ENCODE measurements at places on chromosomes 4 and X. TPM values are rescaled to one million over a fixed set of nuclear protein-coding genes. Genes with fewer than 3 reads are reported as not detected.
A peak's percentile ranks its signal among the peaks of the same experiment; 100 is the strongest.

Gene NSUN7
- 0.55 TPM for total RNA-seq

DNA sequence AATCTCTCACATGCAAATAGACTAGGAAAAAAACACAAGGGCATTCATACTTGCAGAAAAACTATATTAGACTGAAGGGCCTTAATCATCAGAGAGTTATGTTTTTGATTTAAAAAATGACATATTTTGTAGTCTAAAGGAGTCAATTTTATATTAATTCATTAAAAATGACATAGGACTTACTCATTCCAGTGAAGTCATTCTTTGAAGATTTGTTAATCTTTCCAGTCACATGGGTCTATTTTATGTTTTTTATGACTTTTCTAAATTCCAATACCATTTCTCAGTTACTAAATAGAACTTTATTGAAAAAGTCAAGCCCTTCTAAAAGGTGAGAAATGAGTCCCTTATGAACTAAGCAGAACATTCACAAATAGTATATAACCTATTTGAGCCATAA is 743.8 kb upstream of the INTU start:
- DNase-seq: no peak

GRCh38 chr4:88705805-88706492 is 8.3 kb upstream of the NAP1L5 start:
- DNase-seq: no peak

DNA sequence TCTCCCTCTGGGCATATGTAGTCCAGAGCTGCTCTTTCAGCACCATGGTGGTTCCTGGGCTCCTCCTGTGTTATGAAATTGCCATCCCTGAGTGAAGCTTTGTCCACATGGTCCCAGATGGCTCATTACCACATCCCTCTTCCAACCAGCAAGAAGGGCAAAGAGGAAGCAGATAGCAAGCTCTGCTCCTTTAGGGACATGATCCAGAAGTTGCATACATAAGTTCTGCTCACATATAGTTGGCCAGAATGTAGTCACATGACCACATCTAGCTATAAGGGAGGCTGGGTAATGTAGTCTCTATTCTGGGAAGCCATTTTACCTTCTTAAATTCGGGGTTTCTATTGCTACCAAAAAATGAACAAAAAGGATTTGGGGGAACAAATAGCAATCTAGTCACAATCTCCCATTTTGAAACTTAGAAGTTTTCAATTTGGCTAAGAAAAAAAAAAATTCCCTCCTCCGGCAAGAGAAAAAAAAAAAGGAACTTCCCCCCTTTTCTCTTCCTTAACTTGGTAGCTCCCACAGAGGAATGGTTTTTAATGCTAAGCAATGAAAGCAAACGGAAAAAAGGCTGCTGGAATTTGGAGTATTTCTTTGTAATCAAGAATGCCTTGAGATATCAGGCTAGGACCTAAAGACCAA is 88.2 kb upstream of the USP9X start:
- no peak for DNase-seq

- DNase-seq: no peak
Observed at GRCh38 chr4:76748649-76749048, 149.3 kb downstream of the SOWAHB start.

GRCh38 chr4:90112715-90113114 is 14.5 kb upstream of the CCSER1 start:
- no peak for DNase-seq

Gene PPP4R3C
- not detected for total RNA-seq

GRCh38 chr4:101169044-101170014 is 178.0 kb downstream of the PPP3CA start:
- peak; percentile 77 for DNase-seq

DNA sequence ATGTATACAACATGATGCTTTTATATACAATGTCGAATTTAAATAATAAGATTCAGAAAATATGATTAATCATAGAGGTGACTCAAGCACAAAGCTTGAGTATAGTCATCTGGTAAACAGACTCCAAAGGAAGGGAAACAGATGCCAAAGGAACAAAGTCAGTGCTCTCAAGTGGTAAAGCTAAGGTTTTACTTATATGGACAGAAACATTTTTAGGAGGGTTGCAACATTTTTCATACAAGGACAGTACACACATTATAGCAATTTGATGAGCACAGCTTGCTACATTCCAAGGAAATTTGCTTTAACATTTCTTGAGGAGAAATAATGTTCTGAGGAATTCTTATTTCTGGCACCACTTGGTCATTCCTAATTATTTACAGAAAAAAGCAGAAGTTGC is 333.4 kb upstream of the AADAT start:
- DNase-seq: no peak

DNA sequence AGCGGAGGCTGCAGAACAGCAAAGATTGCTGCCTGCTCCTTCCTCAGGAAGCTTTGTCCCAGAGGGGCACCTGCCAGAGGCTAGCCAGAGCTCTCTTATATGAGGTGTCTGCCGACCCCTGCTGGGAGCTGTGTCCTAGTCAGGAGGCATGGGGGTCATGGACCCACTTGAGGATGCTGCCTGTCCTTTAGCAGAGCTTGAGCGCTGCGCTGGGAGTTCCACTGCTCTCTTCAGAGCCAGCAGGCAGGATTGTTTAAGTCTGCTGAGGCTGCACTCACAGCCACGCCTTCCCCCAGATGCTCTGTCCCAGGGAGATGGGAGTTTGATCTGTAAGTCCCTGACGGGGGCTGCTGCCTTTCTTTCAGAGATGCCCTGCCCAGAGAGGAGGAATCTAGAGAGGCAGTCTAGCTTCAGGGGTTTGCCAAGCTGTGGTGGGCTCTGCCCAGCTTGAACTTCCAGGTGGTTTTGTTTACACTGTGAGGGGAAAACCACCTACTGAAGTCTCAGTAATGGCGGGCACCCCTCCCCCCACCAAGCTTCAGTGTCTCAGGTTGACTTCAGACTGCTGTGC is 10.9 kb downstream of the DCK start:
- peak; percentile 72 for DNase-seq

Gene FAM50A
- total RNA-seq: 70.5 TPM

Gene ARHGAP36
- total RNA-seq: not detected

GRCh38 chr4:107497054-107497453 is 223.0 kb downstream of the PAPSS1 start:
- no peak for DNase-seq

Gene SMIM10L2A
- 0.38 TPM for total RNA-seq

Gene DDX53
- total RNA-seq: not detected

Gene RHOXF1
- total RNA-seq: not detected

DNA sequence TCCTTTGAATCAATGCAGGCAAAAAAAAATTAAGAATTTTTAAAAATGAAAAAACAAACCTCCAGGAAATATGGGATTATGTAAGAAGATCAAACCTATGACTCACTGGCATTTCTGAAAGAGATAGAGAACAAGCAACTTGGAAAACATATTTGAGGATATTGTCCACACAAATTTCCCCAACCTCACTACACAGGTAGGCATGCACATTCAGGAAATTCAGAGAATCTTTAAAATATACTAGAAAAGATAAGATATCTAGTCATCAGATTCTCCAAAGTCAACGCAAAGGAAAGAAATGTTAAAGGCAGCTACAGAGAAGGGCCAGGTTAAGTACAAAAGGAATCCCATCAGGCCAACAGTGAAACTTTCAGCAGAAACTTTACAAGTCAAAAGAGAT is 85.6 kb downstream of the ANTXR2 start:
- DNase-seq: no peak

GRCh38 chr4:147599769-147600168 is 17.4 kb upstream of the TMEM184C start:
- DNase-seq: no peak

DNA sequence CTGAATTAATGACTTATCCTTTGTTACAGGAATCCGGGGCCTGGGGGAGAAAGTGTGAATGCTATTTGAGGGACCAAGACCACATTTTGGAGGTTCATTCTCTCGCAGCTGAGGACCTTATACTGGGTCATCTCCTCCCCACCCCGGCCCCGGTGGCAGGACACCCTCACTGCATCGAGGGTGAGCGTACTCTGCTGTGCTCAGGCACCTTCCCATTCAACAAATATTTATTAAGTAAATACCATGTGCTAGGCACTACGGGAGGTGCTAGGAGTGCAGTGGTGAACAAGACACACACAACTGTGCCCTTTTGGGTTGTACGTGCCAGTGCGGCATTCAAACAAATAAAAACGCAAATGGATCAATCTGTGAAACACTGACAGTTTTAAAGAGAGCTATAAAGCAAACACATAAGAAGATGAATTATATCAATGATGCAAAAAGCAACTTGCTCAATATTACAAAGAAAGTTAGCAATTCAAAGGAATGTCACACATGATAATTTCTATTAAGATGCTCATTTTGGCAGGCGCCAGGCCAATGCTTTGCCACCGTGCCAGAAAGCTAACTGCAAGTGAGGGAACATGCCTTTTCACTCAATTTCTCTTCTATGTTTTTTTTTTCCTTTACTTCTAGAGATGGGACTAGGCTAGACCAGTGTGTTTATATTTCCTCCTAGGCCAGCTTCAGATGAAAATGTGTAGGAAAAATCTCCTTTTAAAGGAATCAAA is 24.6 kb downstream of the ADGRG2 start:
- DNase-seq: no peak

- DNase-seq: no peak
Observed at GRCh38 chr4:74056114-74056857, 17.8 kb upstream of the CXCL3 start.

Gene SFRP2
- not detected for total RNA-seq

DNA sequence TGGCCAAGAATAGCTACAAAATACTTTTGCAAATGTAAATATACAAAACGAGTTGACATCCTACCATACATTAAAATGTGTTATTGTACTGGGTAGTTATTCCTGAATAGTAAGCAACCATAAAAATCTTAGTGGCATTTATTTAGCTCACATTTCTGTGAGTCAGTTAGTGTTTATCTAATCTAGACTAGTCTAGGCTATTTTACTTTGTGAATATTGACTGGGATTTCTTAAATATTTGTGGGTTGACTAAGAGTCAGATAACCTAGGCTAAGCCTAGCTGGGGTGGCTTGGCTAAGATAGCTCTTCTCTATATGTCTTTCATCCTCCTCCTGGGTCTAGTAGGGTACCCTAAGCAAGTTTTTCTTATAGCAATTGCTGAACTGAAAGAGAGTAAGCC is 543.8 kb upstream of the DIAPH2 start:
- no peak for DNase-seq

Gene TMA16
- 47.1 TPM for total RNA-seq

DNA sequence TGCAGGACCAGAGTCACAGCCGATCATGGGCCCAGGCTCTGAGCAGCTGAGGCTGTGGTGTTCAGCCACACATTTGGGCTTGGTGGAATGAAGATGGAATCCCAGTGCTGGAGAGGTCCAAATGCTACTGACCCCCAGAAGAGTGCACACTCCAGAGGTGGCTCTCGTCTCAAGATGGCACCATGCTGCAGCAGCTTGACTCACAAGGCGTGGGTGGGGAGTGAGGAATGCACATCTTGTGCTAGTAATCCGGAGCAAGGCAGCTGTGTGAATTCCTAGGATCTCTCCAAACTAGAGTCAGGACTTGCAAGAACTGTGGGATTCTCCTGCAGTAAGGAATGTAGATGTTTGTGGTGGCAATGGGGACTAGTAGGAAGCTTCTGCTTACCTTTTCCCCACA is 28.7 kb downstream of the RAB28 start:
- DNase-seq: no peak

DNA sequence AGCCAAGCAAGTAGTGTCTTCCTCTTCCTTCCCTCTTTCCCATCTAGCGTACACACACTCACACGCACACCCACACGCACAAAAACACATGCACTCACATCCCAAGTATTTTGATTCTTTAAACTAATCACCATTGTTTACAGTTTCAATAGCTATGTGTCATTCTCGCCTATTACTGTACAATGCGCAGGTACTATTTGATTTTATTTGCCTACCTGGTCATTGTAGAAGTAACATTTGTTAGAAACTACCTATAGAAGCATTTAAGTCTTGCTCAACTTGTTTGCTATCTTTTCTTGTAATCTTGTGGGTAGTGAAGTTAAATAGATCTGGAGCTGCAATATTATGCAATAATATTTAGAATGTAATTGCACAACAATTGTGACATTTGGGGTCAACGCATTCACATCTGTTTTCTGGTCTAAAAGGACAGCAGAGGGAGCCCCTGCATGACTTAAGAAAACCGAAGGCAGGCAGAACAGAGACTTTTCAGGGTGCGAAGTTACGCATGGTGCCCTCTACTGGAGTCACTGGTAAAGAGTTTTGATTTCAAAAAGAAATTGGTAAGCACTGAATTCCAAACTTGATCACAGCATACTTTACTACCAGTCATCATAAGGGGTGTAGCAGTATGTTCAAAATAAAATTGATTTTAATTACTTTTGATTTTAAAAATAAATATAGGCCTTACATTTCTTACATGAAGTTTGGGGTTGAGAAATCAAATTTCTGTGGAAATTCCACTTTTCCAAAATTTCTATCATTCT is 503.3 kb upstream of the FAM241A start:
- peak; percentile 54 for DNase-seq

- no peak for DNase-seq
Observed at GRCh38 chrX:149185087-149185486, 320.0 kb downstream of the IDS start.

GRCh38 chr4:81359207-81359606 is 112.5 kb downstream of the RASGEF1B start:
- DNase-seq: no peak

GRCh38 chr4:107600436-107600835 is 119.6 kb downstream of the PAPSS1 start:
- no peak for DNase-seq

DNA sequence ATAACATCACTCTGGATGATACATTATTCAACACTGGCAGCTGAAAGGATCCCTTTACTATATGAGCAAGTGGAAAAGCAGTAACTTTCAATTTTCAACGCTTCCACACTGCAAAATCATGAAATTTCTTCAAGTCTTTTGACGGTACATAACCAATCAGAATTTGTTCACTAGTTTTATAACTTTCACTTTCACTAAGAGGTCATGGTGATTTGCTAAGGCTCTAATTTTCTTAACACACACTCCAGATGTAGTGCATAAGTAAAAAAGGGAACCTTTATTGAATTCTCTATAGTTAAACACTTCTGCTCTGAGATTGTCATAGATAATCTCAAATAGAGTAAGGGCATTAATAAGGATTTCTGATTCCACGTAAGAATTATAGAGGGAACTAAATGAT is 4.1 kb downstream of the ARMCX2 start:
- no peak for DNase-seq

DNA sequence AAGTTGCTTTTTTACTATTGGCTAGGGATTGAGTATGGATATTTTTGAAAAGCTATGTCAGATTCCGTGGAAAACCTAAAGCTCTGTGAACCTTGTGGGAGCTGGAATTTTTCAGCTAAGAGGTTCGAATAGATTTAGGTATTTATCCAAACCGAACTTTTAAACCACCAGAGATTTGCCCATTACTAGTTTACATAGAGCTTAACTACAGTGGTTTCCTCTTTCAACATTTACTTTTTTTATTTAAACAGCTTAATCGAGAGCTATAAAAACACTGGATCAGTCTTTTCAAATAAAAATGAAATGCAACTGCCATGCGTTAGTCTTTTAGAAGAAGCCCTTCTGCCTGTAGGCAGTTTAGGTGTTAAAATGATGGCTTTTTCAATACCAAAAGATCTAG is 377.0 kb downstream of the RPA4 start:
- DNase-seq: no peak

GRCh38 chr4:38149997-38150671 is 189.9 kb downstream of the PTTG2 start:
- DNase-seq: no peak
